ENCODE measurements at places on chromosomes 11 and 22.

- DNase-seq, result no peak
Observed at GRCh38 chr22:37008365-37008764, 10.9 kb downstream of the TST start.

- DNase-seq, result peak; percentile 12
Observed at GRCh38 chr11:125494974-125495725, 915 bp downstream of the FEZ1 start.

DNA sequence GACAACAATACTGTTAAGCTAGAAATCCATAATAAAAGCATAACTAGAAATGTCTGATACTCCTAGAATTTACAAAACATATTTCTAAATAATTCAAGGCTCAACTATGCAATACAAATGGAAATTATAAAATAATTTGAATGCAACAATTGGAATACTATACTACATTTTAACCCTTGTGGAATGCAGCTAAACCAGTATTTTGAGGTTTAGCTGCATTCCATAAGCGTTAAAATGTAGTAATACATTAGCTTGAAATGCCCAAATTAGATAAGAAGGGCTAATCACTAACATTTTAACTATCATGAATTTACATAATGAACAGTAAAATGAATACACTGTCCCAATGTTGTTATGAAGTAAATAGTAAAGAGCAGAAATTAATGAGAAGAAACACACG lies 617.2 kb upstream of the CHORDC1 start:
- DNase-seq, result no peak

DNA sequence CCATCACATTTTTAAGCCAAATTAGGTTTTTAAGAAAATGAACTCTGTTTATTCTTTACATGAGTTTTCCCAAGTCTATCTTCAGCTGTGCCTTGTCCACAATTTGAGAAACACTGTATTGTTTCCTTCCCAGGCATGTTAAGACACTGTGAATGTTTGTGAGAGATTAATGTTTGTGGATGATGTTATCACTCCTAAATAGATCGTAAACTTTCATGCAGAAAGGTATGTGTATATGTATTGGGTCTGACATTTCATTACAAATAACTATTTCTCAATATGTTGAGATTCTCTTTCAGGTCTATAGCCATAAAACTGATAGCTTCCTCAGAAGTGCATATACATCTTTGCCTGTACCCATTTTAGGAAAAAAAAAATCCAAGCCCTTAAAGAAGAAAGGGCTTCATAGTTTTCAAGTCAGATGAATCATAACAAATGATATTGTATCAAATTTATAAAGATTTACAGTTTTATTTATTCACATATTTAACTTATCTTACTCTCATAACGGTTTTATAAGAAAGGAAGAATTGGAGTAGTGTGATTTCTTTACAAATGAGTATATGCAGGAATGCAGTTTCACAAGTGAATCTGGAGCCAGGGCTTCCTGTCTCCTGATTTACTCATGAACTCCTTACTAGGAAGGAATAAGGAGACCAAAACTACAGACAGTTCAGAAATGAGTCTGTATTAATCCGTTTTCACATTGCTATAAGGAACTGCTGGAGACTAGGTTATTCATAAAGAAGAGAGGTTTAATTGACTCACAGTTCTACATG lies 11.2 kb downstream of the OR8D1 start:
- no peak for DNase-seq

DNA sequence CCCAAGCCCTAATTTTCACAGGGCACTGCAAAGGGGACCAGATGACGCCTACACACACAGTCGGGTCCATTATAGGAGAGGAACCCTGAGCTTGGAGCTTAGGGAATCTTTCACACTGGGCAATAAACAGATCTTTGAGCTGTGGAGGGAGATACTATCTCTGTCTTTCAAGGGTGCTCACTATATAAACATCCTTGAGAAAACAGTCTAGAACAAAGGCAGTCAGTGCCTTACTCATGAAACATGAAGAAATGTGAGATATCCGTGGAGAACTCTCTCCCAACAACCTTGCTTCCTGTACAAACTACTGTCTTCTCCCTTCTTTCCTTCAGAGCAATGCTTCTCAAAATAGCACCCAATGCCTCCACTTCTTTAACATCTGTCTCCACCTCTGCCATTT lies 109.0 kb upstream of the APOA1 start:
- no peak for DNase-seq

DNA sequence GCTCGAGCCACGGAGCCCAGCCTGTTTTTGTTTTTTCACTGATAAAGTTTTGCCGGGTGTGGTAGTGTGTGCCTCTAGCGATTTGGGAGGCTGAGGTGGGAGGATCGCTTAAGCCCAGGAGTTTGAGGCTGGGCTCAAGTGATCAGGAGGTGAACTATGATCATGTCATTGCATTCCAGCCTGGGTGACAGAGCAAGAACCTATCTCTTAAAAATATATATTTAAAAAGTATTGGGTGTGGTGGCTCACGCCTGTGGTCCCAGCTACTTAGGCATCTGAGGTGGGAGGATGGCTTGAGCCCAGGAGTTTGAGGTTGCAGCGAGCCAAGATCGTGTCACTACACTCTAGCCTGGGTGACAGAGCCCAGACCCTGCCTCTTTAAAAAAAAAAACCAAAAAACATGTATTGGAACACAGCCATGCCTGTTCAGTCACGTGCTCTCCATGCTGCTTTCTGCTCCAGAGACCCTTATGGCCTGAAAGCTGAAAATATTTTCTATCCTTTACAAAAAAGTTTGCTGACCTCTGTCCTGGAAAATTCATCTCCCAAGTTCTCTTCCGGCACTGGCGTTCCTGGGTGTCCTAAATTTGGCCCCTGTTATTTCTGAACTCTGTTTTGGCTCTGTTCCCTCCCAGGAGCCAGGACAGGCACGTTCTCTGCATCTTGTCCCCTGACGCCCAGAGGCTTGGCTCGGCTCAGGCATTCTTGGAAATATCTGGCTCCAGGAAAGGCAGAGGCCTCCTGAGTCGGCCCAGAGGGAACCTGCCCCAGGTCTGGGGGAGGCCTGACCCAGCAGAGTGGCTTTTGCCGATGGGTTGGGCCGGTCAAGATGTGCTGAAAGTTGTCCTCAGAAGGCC lies 61.3 kb upstream of the PPP6R3 start:
- DNase-seq, result no peak

- DNase-seq, result no peak
Observed at GRCh38 chr11:84407091-84407490, 1120.9 kb upstream of the CCDC90B start.

GRCh38 chr22:43743131-43743530 lies 69.0 kb downstream of the EFCAB6 start:
- DNase-seq, result no peak

DNA sequence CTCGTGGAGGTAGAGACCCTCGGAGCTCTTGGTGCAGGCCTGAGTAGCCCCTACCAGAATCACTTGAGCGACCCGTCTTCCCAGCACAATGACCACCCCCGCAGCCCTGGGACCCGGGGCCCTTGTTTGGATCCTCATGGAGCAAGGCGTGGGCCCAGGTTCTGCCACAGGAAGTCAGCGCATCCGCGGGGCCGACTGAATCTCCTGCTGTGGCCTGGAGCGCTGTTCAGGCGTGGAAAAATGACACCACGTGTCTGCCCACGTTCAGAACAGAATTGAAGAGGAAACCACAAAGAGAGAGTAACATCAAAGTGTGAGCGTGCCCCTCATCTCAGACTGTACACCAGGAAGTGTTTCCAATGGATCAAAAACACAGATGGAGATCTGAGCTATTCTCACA lies 1479.2 kb downstream of the TBC1D22A start:
- DNase-seq, result no peak

DNA sequence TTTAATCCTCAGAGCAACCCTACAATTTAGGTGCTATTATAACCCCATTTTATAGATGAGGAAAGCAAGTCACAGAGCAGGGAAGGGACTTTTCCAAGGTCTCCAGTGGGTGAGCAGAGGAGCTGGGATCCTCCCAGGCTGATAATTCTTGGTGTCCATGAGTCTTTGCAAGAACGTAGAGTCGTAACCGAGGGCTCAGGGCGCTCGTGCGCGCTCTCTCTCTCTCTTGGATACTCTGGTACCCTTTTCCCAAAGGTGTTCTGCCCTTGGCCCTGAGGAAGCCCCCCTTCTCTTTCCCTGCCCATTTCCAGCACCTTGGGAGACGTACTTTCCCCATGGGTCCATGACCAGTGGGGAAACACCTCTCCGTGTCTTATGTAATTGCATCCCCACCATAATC lies 5.2 kb upstream of the ZP1 start:
- no peak for DNase-seq

DNA sequence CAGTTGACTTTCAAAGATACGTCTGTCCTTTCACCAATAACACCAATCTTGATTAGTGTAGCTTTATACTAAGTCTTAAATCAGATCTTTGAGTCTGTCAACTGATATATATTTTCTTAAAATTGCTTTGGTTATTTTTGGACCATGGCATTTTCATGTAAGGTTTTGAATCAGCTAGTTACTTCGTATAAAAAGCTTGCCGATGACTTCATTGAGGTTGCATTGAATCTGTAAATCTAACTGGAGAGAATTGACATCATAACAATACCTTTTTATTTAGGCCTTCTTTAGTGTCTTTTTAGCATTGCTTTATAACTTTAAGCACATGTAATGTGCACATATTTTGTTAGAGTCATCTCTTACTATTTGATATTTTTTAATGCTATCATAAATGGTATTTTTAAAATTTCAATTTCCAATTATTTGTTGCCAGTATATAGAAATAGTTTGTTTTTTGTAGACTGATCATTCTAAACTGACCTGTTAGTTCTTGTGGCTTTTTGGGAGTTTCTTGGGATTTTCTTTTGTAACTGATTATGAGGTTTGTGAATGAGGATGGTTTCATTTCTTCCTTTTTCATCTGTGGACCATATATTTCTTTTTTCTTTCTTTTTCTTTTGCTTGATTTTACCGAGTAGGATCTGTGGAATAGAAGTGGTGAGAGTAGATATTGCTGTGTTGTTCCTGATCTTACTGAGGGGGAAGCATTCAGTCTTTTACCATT lies 61.4 kb downstream of the DDX10 start:
- no peak for DNase-seq

- DNase-seq, result no peak
Observed at GRCh38 chr22:23231471-23232093, 51.3 kb downstream of the BCR start.

DNA sequence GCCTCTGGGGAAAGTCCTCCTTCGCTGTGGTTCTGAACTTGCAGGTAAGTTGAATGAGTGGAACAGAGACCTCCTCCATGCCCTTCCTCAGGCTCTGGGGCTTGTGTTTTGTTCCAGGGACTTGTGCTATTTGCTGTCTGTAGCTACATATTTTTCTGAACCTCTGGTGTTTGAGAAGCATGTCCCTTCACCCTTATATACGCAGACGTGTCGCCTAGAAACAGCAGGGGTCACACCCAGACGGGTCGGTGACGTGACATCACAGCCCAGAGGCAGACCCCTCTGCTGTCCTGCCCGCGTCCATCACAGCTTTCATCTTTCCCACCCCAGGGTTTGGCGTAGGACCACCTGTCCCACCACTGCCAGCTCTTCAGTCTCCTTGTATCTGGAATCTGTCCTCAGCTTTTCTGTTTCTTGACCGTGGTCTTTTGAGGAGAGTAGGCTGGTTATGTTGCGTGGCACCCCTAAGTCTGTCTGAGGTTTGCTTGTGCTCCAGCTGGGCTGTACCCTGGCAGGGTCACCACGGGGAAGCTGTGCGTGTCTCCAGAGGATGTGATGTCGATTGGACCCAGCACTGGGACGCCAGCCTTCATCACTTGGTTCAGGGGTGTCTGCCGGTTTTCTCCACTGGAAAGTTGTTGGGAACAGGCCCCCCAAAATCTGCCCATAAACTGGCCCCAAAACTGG lies 13.4 kb upstream of the MUC5B start:
- no peak for DNase-seq
